ENCODE measurements at places on chromosomes 4 and X.

DNA sequence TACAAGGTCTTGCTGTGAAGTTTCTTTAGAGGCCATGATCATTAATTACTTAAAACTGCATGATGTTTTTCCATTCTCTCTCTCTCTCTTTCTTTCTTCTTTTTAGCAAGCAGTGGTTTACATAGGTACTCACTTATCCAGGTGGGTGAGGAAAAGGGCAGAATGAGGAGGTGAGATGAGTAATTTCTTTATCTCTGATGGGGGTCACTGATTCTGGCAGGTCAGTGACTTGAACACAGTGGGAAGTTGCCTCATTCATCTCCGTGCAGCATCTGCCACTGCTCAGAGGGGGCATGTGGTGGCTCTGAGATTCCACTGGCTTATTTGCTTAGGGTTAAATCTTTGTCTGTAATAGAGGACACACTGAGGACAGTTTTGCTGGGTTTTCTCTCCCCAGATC lies 62.6 kb downstream of the FAM114A1 start:
- DNase-seq: peak; percentile 25

DNA sequence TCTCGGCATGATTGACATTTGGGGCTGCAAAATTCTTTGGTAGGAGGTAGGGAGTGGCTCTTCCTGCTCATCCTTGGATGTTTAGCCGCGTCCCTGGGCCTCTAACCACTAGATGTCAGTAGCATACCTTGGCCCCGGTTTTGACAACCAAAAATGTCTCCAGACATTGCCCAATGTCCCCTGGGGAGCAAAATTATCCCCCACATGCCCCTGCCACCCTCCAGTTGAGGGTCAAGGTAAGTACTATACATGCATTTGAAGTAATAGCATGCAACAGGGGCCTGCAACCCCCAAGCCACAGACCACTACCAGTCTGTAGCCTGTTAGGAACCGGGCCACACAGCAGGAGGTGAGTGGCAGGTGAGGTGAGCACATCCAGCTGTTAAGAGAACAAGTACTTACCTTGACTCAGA lies 17.6 kb upstream of the KIAA1210 start:
- no peak for DNase-seq

DNA sequence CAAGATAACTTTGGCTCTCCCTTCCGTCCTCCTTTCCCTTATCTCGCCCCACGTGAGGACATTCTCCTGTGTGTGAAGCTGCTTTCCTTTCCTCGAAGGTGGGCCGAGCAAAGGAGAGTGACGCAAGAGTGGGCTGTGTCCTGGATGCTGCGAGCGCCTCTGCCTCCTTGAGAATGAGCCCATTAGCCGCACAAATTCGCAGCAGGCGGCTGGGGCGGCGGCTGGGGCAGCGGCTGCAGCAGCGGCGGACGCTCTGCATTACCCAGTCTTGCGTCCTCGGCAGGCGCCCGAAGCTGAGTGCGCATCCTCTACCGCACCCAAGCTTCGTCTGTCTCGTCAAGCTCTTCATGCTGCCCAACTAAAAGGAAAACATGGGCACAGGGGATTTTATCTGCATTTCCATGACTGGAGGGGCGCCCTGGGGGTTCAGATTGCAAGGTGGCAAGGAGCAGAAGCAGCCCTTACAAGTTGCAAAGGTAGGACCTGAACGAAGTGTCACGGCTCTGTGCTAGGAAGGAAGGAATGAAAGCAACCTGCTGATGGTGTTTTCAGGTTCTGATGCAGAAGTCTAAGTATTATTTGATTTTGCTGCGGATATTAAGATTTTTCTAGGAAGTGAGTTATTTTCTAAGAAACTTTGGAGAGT lies at the start of gene SYNPO2:
TSS of gene SYNPO2 (plus strand) at position 189 of the 646 bp plus-strand sequence. CDS start at position 372, 183 bp downstream.
- DNase-seq: peak; percentile 9

DNA sequence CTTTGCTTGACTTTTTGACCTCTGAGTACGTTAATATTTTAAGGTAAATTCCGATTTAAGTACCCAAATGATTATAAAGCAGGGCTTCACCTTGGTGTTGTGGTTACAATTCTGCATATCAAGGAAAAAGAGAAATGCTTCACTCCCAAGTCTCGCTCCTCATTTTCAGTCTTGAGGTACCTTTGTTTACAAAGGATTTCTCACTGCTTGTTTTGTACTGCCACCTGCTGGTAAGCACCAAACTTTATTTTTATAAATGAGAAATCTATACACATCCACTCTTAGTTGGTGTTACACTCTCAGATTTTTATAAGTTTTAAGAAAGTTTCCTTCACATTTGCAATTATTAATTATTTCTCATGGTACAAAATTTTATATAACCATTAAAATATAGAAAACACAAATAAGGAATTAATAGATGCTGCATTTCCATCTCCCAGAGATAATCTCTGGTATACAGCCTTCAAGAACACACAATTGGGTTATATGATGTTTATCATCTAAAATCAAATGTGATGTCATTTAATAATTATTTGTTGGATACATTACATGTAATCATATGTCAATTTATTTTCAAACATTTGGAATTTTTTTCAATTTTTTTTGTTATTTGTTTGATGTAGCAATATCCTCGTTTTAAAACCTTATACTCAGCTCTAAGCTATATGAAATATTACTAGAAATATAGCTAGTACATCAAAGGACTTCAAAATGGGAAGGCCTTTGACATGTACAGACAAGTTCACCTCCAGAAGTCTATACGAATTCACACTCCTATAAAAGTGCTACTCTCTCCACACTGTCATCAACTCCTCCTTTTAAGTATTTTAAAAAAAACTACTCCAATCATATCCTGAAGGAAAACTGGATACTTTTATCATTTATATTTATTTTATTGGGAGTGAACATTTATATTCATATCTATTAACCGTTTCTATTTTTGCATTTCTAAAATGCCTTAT lies 179.9 kb downstream of the KCNIP4 start:
- no peak for DNase-seq

- peak; percentile 18 for DNase-seq
These were observed 20.6 kb downstream of the ZDHHC9 start for GRCh38 chrX:129823115-129823514.

DNA sequence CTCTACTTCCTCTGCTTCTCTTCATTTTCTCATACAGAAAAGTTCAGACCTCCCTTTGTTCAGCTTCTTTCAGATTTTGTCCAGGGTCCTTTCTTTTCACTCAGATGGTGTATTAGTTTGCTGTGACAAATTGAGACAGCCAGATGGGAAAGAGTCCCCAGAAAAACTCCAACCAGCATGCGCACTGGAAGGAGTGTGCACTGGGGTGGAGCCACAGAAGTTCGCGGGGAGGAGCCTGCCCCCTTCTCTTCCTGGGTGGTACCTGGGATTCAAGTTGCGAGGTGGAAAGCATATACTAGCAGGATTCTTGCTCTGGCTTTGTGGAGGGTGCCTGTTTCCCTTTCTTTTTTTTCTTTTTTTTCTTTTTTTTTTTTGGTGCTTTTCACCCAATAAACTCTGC lies 51.6 kb downstream of the SMIM20 start:
- no peak for DNase-seq

- no peak for DNase-seq
These were observed 61.1 kb downstream of the DCLK2 start for GRCh38 chr4:150139297-150139865.

- no peak for DNase-seq
These were observed 349.3 kb downstream of the PTTG2 start for GRCh38 chr4:38309471-38309870.

GRCh38 chrX:49054073-49054762 lies 4.6 kb upstream of the CCDC120 start:
- DNase-seq: no peak

DNA sequence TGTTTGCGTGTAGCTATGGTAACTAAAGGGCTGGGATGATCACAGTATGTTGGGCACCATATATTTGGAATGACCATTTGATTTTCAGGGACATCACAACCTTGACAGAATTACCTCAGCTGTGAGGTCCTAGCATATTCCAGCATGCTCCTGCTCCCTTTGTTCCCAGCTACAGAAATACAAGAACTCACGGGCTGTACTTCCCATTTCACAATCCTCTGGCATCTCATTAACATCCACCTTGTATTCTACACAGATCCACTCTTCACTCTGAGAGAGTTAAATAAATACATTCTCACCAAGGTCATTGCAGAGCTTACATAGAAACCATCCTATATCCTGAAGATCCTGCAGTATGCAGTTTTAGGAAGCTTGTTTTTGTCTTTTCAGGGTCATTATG lies 169.7 kb downstream of the FRMPD4 start:
- DNase-seq: no peak

DNA sequence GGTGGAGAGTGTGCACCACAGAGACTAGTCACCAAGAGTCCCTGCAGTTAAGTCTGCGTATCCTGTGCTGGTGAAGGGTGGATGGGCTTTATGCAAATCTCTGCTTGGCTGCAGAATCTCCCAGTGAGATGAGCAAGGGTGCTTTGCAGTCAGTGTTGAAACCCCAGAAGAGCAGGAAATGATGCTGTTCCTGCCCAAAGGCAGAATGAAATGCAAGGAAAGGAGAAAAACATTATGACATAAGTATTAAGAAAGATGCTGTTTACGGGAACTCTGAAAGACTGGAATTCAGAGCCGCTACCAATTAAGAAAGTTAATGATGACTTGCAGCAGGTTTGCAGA lies 25.4 kb upstream of the ACSL1 start:
- peak; percentile 43 for DNase-seq

- no peak for DNase-seq
These were observed 66.7 kb downstream of the DGKK start for GRCh38 chrX:50403903-50404302.

DNA sequence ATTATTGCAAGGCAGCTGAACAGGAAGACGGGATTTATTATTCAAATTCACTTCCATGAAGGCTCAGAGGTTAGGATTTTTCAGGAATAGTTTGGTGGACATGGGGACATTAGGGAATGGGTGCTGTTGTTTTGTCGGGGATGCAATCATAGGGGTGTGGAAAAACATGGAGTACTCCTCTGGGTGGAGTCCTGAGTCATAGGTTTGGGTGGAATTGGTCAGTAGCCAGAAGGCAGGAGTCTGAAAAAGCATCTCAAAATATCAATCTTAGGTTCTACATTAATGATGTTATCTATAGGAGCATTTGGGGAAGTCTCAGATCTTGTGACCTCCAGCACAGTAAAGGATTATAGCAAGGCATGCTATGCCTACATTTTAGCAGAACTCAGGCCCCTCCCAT lies 14.5 kb upstream of the ETNPPL start:
- DNase-seq: no peak

DNA sequence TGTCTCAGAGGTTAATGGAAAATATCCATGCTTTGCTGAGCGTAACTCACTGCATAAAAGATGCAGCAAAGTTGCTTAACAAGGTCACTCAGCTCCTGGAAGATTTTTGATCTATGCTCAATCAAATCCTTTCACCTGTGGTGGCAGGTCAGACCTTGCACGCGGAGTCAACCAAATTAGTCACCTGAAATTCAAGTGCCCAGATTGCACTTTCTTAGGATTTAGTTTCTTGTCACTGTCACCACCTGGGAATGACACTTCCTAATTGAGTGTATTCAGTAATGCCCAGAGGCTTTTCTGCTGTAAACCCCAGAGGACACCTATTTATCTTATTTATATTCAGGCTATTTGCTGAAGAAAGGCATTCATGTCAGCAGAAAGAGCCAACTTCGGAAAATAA lies 215.8 kb upstream of the SMIM31 start:
- DNase-seq: no peak

GRCh38 chrX:51837451-51837850 lies 56.0 kb upstream of the MAGED1 start:
- no peak for DNase-seq

- DNase-seq: no peak
These were observed 19.0 kb downstream of the COX7B2 start for GRCh38 chr4:46890056-46890455.

DNA sequence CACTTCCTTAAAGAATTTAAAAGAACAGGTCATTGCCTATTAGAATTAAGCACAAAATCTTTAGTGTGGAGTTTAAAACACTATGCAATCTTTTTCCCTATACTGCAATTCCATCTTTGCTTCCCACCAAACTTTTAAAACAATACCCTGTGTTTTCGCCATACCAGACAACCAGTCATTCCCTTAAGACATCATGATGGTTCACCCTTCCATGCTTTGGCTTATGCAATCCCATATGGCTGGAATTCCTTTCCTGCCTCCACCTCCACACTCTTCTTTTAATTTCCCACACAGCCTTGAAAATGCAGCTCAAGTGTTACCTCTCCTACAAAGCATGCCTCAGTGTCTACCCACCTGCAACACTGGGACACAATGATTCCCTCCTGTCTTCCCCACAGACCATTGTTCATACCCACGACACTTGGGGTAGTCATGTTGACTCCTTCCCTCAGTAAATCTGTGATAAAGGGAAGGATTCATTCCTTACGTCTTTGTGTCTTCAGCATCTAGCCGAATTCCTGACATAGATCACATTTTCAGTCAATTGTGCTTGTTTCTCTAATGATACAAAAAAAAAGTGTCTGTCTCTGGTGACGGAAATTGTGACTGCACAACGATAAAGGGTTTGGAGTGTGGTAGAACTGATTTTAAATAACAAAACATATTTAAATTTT lies 166.3 kb downstream of the FNIP2 start:
- no peak for DNase-seq

DNA sequence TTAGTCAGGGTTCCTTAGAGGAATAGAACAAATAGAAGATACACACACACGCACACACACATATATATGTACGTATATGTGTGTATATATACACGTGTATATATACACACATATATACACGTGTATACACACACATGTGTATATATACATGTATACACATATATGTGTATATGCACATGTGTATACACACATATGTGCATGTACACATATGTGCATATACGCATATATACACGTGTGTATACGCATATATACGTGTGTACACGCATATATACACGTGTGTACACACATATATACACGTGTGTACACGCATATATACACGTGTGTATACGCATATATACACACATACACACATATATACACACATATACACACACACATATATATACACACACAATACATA lies 41.5 kb downstream of the ASMT start:
- DNase-seq: no peak

GRCh38 chrX:52990848-52991247 lies 32.5 kb upstream of the FAM156A start:
- no peak for DNase-seq

GRCh38 chrX:37314531-37314930 lies 34.6 kb upstream of the PRRG1 start:
- no peak for DNase-seq

GRCh38 chr4:23766344-23766743 lies 123.5 kb downstream of the PPARGC1A start:
- DNase-seq: no peak

GRCh38 chr4:118221227-118221800 lies 131.5 kb downstream of the PRSS12 start:
- DNase-seq: no peak
